LHCN-M2 (cell line): ENCODE measurements at places on chromosomes 16 and 17.
A peak's percentile ranks its signal among the peaks of the same experiment; 100 is the strongest.

GRCh38 chr17:29054835-29055234, 11.9 kb downstream of the PIPOX start:
- DNase-seq: no peak

GRCh38 chr17:12773153-12773552, 16.1 kb upstream of the ARHGAP44 start:
- no peak for DNase-seq

DNA sequence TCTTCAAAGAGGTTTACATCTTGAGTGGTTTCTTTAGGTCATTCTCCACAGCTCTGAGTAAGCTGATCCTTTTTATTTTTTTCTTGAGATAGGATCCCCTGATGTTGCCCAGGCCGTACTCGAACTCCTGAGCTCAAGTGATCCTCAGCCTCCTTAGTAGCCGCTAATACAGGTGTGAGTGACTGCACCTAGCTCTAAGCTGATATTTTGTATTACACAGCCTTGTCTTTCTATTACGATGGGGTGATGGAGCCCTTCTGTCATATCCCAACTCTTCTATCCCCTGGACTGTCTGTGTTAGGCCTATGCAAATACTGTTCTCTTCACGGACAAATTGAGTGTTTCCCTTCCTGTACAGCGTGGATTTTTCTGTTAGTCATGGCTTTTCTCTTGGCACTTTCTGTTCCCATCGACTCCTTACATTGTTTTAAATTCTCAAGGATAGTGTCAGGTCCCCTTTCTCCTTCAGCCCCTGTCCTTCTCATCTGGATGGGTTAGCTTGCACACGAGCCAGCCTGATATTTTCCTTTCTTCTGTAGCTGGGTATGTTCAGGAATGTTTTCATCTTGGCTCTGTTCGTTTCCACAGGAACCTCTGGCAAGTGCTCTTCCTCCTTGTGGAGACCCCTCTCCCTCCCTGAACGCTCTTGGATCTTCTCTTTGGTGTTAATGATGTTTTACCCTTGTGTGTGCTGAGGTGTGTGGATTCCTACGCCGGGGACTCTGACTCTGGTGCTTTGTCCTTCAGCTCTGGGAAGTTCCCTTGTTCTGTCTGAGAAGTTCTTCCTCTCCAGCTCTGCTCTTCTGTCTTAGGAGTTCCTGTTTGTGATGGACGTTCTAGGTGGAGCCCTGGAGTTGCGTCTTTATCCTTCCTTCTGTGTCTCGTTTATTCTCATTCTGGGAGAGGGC, 2.3 kb downstream of the BANP start:
- no peak for DNase-seq

- DNase-seq: no peak
Measured at GRCh38 chr17:3972281-3972731, 8.1 kb upstream of the ATP2A3 start.

- DNase-seq: no peak
Measured at GRCh38 chr17:1604831-1605528, 23.7 kb downstream of the SLC43A2 start.

DNA sequence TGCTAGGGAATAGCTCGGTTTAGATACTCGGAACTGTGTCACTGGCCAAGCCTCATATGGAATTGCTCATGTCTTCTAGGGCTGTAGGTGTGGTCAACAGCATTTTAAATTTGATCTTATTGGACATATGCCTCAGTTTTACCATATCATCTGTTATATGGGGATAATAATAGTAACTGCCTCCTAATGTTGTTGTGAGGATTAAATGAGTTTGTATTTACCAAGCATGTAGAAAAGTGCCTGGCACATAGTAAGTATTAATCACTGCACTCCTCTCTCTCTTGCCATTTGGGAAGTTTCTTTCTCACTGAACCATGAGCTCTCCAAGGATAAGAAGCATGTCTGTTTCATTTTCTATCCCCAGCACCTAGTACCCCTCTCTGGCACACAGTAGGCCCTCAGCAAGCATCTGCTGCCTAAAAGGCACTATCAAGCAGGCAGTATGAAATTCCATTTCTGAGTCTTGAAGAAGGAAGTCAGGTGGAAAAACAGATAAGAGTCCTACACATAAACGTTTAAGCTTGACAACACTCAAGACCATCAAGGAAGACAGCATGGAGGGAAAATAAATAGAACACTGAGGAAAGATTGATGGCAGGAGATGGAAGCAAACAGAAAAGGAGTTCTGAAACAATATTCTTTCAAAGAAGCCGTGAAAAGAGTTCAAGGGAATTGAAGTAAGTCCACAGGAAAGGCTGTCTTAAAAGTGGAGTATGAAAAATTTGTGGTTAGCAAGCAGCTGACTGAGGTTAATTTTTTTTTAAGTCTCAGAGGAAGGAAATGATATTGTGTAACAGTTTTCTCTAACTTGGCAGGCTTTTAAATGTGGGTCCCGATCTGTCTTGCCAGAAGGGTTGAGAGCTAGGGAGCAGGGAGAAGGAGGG, 2.2 kb upstream of the ATP6V0A1 start:
- peak; percentile 82 for DNase-seq

GRCh38 chr16:24041834-24042631, 206.2 kb downstream of the PRKCB start:
- DNase-seq: peak; percentile 36

DNA sequence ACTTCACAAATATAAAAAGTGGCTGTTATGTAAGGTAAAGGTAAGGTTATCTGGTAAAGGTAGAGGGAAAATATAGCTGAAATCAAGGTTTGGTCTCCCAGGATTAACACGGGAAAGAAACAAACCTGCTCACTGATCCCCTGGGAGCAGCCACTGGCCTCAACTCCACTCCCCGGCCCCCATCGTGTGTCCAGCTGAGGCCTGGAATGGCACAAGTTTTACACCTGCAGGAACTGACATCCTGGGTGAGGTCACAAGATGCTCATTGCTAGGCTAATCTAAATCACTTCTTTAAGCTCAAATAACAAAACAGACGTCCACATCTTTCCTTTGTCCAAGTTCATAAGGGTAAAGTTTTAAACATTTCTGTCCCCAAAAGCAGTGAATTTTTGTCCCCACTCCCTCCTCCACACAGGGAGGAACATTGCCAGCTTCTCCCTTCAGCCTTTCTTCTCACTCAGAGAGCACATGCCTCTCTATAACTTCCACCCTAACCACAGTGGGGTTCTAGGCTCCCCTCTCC, 46.3 kb downstream of the ERN1 start:
- DNase-seq: no peak

- no peak for DNase-seq
Measured at GRCh38 chr16:85036236-85037049, 8.8 kb downstream of the KIAA0513 start.

DNA sequence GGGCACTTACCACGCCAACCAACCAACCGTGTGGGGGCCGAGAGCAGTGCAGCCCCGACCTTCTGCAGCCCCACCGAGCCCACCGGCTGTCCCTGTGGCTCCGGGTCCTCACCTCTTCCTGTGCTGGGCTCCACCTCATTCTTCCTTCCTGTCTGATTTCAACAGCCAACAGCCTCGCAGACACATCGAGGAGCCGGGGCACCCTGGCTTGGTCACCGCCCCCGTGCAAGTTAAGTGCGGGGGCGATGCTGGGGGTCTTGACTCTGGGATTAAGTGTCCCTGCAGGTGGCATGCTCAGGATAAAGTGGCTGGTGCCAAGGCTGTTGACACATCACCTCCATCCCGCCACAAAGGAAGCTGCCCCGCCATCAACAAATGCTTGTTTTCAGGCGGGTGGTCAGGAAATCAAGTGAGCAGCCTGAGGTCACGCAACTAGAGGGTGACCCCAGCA, at the start of gene NLRC3:
NLRC3 (minus strand) TSS at position 102 of the 451 bp plus-strand sequence. CDS start 12,367 bp downstream, outside the sequence.
- DNase-seq: no peak

DNA sequence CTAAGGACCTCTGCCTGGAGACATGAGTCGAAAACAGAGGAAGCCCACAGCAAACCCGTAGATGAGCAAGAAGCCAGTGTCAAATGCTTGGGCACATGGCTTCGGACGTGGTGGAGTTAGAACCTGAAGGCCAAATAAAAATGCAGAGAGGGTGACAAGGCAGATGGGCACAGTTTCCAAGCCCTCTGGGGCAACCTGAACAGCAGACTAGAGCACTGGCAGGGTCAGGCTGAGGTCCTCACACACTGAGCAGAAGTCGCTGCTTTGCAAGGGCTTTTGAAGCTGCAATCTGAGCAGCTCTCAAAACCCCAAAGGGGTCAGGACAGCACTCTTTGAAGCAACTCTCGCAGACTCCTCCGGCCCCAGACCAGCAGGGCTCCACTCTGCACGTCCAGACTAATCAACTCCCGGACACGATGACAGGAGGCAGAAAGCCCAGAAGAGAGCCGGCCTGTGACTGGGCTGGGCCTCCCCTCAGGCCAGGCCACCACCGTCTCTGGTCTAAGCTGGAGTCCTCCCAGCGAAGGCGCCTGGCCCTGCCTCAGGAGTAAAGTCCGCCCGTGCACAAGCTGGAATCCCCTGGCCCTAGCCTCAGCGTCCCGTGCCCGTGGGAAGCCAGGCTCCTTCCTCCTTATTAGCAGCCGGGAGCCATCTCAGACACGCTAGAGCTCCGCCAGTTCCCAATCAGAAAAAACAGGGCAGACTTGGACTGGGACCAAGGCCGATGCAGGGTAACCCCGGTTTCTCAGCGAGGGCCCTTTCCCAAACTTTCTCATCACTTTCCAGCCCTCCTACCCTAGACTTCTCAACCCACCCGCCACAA, 924 bp downstream of the SMARCD2 start:
- DNase-seq: peak; percentile 54

GRCh38 chr16:88956546-88957432, 20.2 kb downstream of the CBFA2T3 start:
- DNase-seq: peak; percentile 72

DNA sequence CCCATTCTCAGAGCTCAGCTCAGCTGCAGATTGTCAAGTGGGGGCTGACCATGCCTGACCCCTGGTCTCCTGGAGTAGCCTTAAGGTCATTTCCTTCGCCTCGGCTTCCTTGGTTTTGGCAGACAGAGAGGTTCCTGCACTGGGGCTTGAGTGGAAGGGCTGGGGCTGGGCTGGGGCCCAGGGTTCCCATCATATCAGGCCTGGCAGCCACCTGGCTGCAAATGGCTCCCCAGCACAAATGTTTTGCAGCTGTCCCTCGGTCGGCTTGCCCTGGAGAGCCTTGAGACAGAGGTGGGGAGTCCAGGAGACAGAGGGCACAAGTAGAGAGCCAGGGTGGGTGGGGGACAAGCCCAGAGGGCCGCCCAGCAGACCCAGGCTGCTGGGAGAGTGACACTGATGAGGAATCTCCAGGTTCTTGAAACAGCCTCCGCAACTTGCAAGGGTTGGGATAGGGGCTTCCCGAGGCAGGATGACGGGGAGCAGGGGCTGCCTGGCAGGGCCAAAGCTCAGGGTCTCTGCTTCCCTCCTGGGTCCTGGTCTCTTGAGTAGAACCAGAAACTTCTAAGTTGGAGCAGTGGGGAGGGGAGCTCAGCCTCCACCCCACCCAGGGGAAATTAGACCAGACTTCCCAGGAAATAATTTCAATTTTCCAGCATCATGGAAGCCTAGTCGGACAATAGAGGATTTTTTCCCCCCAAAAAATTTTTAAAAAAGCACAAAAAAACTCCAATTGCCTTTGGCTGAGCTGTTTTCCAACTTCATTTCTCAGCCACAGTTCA, 19.3 kb downstream of the IGFBP4 start:
- DNase-seq: no peak

DNA sequence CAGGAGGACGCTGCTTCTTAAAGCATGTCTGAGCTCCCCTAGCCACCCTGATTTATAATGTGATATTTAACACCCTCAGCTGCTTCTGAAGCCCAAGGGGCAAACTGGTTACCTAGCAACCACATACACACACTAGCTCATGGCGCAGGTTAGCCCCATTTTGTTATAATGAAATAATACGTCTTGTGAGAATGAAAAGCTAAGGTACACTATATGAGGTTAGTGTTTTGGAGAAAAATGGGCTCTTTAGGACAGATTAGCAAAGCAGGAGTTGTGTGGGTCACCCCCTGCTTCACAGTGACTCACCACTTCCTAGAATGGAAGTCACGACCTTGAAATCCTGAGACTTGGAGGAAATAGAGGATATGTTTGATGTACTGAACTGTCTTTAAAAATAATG, 404.8 kb upstream of the HSBP1 start:
- peak; percentile 77 for DNase-seq

DNA sequence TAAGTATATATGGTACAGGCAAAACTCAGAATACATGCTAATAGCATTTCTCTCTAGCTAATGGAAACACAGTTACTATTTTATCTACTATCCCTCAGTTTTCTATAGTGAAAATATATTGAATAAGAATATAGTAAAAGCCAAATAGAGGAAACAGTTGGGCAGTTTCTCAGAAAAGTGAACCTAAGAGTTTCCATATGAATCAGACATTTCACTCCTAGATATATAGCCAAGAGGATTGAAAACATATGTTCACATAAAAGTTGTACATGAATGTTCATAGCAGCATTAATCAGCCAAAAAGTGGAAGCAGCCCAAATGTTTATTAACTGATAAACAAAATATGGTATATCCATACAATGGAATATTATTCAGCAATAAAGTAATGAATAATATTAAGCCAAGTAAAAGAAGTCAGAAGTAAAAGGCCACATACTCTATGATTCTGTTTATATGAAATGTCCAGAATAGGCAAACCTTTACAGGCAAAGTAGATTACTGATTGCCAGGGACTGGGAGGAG, 134.6 kb downstream of the CYB561 start:
- no peak for DNase-seq

- peak; percentile 8 for DNase-seq
Measured at GRCh38 chr16:4019371-4019791, 96.9 kb downstream of the ADCY9 start.

GRCh38 chr17:76261421-76262215, 3.5 kb upstream of the UBALD2 start:
- peak; percentile 78 for DNase-seq

DNA sequence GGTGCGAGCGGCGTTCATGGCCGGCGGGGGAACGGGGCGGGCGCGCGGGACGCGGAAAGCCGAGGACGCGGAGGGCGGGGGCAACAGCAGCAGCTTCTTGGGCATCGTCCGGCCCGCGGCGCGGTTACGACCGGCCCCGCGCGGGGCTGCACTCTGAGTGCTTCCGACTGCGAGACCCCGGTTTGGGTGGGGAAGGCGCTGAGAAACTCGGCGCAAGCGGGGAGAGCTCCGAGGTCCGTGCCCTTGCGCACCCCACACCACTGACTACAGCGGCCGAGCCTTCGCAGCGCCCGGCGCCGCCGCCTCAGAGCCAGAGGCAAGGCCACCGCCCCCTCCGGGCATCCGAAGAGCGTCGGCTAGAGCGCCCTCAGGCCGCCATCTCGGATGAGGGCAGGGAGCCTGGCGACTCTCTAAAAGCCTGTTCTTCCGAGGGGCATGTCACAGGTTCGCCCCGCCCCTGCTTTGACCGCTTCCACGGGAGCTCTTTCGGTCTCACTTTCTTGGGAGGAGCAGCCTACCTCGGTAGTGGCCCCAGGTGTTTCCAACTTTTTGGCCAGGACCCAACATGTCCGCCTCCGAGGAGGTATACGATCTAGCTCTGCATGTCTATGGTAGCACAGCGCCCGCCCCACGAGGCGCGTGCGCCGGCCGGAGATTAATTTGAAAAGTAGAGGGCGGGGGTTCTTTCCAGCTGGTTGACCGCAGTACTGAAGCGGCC, at the start of gene PRPSAP1:
PRPSAP1 (minus strand) TSS at position 318 of the 718 bp plus-strand sequence; CDS start at position 105, 213 bp downstream.
- peak; percentile 91 for DNase-seq
